ENCODE measurements at places on chromosomes 11 and 22. TPM values are rescaled to one million over a fixed set of nuclear protein-coding genes. Genes with fewer than 3 reads are reported as not detected.

GRCh38 chr11:45739866-45740265 lies 65.1 kb upstream of the SLC35C1 start:
- no peak for DNase-seq
- H3K4me1 ChIP-seq, result no peaks in the 10 kb centered on the region
- no peaks in the 10 kb centered on the region for H3K27me3 ChIP-seq
- no peak overlapping the region for H3K4me3 ChIP-seq
- no peak overlapping the region for H3K27ac ChIP-seq

DNA sequence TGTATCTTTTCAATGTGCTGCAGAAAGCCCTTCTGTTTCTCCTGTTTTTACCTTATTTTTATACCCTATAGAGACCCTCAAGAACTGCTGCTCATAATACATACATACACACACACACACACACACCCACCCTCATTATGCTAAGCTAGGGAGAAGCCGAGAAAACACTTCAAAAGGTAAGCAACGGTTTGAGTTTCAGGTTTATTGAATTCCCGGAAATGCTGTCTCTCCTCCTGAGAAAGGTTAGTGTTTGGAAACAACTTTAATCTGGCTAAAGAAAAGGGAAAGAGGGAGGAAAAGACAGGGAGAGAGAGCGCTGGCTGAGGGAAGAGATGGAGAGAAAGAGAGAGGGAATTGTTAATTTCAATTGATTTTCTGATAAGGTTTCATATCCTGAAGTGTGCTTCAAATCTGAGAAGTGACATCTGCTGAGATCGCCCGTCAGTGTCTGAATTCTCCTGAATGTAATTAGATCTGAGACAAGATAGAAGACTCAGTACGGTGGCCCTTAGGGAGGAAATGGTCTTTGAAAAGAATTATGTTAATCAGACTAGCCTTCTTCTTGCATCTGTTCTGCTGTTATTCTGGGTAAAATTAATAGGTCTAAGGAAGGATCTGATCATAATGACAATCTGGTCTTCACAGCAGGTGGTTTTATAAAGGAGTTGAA lies 169.1 kb downstream of the NXPE2 start:
- H3K4me3 ChIP-seq, result no peak overlapping the region
- H3K36me3 ChIP-seq, result no peaks in the 10 kb centered on the region
- no peaks in the 10 kb centered on the region for H3K27me3 ChIP-seq
- no peak overlapping the region for H3K27ac ChIP-seq
- H3K4me1 ChIP-seq, result no peaks in the 10 kb centered on the region

The APOBEC3C gene
- polyA plus RNA-seq, result 29.2 TPM

DNA sequence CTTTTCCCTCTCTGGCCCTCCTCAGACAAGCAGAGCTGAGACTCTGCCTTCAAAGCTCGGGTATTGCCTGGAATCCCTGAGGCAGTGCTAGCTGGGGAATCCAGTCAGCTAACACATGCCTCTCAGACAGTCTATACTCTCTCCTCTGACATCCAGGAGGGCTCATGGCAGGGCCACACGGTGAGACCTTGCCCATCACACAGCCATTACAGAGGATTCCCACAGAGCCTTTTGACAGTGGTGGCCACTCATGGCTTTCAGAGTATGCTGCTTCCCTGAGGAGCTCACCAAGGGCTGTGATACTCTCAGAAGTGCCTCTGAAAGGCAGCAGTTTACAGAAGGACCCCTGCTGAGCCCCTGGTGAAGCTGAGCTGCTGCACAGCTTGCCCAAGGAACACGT lies 165.3 kb downstream of the RRAS2 start:
- H3K36me3 ChIP-seq, result no peaks in the 10 kb centered on the region
- H3K27me3 ChIP-seq, result no peaks in the 10 kb centered on the region
- H3K4me3 ChIP-seq, result no peak overlapping the region
- peaks cover 2% of the 10 kb centered on the region for H3K4me1 ChIP-seq
- H3K27ac ChIP-seq, result no peak overlapping the region
- no peak for DNase-seq

DNA sequence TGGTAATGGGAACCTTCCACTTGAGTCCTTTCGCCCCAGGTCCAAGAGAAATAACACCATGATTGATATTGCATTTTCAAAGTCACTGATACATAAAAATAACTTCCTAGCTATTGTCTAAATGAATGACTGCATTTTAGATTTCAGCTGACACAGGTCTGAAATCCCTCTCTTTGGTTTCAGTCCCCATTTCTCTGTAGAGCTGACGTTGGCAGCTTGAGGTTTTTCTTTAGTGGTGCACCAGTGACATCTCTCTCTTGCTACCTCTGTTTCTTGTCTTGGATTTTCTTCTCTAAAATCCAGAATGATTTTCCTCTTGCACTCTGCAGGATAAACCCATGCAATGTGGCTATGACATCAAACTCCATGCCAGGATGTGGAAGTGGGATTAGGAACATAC lies 31.7 kb upstream of the SORL1 start:
- no peak overlapping the region for H3K4me3 ChIP-seq
- H3K27me3 ChIP-seq, result no peaks in the 10 kb centered on the region
- no peak overlapping the region for H3K27ac ChIP-seq
- no peak for DNase-seq
- H3K4me1 ChIP-seq, result peaks cover 50% of the 10 kb centered on the region

DNA sequence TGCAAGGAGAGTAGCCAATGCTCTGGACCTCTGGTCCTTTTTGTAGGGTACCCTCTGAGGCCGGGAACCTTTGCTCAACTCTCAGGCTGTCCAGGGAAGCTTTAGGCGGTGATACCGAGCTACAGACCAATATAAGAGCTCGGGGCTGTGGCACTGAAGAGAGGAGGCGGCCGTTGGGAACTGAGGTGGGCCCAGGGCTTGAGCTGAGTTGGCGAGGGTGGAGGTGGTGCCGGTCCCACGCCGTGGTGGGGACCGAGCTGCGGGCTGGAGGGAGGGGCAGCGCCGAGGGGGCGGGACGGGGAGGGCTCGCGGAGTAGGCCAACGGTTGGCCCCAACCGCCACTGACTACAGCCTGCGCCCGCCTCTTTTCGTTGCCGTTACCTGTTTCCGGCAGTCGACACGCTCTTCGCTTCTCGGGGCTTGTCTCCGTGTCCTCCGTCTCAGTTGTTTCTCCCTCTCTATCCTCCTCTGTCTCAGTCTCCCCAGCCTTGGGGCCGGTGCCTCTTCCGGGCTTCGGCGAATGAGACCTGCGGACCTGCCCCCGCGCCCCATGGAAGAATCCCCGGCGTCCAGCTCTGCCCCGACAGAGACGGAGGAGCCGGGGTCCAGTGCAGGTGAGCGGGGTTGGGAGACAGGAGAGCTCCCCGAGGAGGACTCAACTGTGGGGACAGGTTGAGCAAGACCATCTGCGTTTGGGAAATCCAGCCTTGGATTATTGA lies at the start of gene NEU3:
Gene NEU3, plus strand, starts transcription at position 393 of the 719 bp plus-strand sequence. Its CDS starts 128 bp downstream, at position 521.
- peaks cover 1% of the 10 kb centered on the region for H3K36me3 ChIP-seq
- H3K4me3 ChIP-seq, result peak within 1 kb of the TSS; percentile 89
- peak; percentile 88 for DNase-seq
- peaks cover 12% of the 10 kb centered on the region for H3K4me1 ChIP-seq
- no peaks in the 10 kb centered on the region for H3K27me3 ChIP-seq
- peak within 1 kb of the TSS; percentile 67 for H3K27ac ChIP-seq

DNA sequence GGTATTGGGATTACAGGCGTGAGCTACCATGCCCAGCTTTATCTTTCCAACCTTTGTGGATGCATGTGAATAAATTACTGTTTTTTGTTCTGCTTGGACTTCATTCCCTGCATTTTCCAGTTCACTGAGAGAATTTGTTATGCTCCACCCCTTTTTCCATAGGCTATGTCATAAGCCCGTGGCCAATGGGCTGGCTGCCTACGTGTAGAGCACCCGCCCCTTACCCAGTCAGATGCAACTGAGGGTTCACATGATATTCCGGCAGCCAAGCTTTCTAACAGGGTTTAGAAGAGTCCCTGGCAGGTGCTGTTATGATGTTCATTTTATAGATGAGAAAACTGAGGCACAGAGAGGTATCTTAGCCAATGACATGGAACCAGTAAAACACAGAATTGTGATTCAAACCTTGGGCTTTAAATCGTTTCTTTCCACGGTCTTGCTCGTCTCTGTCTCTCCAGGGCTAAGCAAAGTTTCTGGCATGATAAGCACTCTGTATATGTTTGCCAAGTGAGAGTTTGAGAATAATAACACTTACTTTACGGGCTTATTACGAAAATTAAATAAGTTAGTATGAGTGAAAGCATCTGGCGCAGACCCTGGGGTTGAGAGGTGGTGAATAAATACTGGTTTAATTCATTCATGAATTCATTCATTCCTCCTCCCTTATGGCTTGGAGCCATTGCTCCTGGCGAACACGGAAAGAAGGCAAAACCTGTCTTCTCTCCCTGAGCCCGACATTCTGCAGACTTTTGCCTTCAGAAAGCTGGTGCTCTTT lies 42.4 kb upstream of the RASD2 start:
- peaks cover 6% of the 10 kb centered on the region for H3K27me3 ChIP-seq
- no peak overlapping the region for H3K4me3 ChIP-seq
- H3K4me1 ChIP-seq, result no peaks in the 10 kb centered on the region
- H3K36me3 ChIP-seq, result no peaks in the 10 kb centered on the region
- no peak for DNase-seq
- H3K27ac ChIP-seq, result no peak overlapping the region

All from B cell (primary cell).